ENCODE measurements at places on chromosomes 16 and 17.

GRCh38 chr17:48543107-48543853 lies 1.6 kb downstream of the HOXB2 start:
- DNase-seq = peak; percentile 62

DNA sequence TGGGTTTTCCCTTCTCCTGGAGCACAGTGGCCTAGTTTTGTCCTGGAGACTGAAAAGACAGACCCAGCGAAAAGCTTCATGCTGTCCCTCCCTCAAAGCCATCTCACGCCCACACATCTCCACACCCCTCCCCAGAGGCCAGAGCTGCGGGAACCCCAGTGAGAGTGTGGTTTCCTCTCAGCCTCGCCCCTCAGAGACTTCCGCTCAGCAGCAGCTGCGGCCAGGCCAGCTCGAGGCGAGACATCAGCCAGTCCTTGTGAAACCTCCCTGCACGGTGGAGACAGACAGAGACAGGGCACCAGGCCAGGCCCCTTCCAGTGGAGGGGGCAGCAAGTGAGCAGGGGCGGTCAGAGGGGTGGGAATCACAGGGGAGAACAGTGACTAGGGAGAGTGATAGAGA lies 77.0 kb upstream of the TNRC6C start:
- peak; percentile 76 for DNase-seq

DNA sequence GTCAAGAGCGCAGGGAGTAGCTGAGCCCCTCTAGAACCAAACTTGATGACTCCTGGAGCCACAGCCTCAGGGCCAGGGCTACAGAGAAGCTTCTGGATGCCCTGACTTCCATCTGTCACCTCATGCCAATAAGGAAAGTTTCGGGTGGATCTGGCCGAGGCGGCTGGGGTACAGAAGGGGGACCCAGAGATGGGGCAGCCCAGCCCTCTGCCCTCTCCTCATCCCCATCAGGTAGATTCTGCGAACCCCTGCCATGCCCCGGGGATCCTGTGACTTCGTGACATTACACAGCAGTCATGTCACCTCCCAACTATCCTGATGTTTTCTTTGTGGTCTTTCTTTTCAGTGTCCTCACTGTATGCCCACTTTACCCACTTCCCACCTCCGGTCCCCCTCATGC lies 114.4 kb downstream of the CCDC182 start:
- DNase-seq = no peak

- DNase-seq = no peak
Observed at GRCh38 chr17:78875363-78876093, 27.5 kb downstream of the CEP295NL start.

GRCh38 chr17:15483431-15483830 lies 16.0 kb upstream of the CDRT4 start:
- DNase-seq = no peak

DNA sequence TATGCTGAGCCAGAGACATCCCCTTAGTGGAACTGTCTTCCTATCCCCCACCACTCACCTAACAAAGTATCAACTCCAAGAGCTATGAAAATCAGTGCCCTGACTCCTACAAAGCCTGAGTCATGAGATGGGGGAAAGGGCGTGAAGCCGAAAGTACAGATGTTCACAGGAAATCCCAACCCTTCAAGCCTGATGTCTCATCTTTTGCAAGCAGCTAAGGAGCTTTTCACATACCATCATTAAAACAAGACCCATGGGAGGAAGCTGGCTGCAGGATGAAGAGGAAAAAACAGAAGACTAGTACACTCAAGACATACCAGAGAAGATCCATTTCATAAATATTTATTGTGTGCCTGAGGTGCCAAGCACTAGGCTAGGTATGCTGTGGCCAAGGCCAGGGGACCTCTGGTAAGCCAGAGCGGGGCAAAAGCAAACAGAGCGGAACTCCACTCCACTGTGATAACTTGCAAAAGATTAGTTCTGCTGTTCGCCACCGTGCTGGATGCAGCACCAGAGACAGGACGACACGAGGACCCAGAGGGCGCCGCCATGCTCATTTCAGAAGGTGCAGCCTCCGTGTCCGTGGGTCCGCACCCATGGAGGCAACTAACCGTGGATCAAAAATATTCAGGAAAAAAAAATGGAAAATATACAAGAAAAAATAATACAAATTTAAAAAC lies 4.5 kb upstream of the MNT start:
- DNase-seq = peak; percentile 26

DNA sequence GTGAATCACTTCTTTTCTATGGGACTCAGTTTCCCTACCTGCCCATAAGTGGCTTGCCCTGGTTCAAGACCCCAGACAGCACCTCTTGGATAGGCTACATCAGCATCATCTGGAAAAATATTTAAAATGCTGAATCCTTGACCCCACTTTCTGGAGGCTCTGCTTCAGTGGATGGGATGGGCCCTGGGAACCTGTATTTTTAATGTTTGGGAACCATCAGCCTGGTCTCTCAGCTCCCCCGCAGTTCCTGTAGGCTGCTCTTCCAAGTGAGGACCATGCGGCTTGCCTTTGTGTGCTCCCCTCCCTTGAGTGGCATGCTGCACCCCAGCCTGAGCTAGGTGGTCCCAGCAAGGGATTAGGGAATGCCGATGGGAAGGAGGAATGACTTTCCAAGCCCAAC lies 68.3 kb upstream of the CRHR1 start:
- DNase-seq = no peak

DNA sequence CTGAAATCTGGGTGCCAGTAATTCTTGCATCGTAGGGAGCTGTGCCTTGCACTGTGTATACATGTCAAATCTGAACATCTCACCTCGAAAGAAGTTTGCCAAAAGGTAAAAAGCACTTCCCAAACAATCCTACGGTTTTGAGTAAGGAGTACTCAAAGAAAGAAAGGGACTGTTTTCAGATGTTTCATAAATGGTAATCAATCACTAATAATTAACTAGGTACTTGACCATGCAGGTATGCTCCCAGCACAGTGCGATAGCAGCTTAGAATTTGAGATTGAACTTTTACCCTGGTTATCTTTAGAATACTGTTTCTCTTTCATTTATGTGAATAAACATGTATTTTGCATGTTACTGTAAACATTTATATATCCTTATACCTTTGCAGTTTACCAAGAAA lies 39.0 kb downstream of the PRKCA start:
- no peak for DNase-seq

DNA sequence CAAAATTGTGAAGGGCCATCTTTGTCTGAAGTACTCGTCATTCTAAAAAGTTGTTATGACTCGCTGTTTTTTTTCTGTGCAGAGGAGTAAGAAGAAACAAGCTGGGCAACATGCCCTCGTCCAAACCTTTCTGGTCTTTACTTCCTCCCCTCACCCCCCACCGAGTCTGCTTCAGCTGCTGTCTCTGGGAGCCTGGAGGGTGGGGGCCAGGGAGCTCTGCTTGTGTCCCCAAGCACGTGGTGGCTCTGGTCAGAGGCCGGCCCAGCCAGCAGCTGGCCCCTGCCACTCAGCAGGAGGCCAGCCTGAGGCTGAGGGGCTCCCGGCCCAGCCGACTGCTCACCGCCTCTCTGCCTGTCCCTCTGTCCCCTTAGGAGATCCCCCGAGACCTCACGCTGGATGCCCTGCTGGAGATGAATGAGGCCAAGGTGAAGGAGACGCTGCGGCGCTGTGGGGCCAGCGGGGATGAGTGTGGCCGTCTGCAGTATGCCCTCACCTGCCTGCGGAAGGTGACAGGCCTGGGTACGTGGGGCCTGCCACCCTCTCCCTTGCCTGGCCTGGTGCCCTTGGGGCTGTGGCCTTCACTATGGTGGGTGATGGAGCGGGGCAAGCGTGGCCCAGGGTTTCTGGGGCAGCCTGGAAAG lies 53.7 kb upstream of the LGALS9 start:
- no peak for DNase-seq

DNA sequence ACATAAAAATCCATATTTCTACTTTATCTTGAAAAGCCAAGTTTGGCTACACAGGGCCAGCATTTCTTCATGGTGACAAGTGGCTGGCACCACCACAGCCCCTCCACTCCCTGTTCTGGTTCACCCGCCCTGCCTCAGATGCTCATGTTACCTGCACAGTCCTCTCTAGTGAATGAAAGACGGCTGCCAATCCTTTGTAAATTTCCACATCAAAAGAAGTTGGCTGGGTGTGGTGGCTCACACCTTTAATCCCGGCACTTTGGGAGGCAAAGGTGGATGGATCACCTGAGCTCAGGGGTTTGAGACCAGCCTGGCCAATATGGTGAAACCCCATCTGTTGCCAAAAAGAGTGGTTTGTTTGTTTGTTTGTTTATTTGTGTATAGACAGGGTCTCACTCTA lies 19.9 kb upstream of the CORO1A start:
- no peak for DNase-seq

GRCh38 chr16:16148755-16149154 lies 74.5 kb downstream of the ABCC6 start:
- no peak for DNase-seq

- no peak for DNase-seq
Observed at GRCh38 chr16:85457366-85457765, 155.8 kb upstream of the GSE1 start.

DNA sequence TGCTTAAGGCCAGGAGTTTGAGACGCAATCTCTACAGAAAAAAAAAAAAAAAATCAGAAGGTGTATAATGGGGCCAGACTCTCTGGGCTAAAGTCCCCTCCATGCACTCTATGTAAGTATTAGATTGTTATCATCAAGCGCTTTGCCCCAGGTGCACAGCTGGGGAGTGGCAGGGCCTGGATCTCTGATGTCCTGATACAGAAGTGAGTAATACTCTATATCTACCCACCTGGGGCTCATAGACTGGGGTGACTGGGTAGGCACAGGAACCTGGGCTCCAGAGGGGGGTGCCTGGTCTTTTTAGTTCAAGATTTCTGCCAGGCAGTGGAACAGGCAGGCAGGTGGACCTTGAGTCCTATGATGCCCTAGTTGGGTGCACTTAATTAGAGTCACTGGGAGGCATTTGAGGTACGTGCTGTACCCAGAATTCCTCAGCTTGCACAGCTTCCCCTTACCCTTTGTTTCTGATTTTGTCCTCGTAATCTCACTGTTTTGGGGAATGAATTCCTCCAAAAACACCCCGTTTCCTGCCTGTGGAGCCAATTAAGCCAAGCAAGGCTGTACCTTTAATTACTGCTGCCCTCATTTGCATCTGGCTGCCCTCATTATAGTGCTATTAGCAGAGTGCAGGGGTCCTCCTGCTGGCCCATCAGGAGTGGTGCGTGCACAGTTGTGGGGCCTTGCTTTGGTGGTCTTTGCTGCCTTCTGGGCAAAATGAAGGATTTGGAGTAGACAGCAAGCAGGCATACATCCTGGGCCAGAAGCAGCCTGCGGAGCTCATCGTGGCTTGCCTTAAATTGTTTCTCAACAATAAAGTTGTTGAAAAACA lies 239.0 kb downstream of the SNX29 start:
- DNase-seq = no peak

DNA sequence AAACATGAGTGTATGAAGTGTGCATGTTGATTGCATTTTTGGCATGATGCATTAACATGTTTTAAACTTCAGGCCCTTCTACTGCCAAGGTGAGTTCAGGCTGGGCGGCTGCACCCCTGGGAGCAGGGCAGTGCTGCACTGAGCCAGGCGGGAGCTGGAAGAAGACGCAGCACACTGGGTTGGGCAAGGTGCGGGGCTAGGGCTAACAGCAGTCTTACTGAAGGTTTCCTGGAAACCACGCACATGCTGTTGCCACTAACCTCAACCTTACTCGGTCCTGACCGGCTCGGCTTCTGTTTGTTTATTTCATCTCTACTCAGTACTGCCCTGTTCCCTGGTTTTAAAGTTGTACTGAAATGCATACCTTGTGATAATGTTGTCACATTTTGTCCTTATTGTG lies 61.0 kb downstream of the MAP2K4 start:
- DNase-seq = no peak

- no peak for DNase-seq
Observed at GRCh38 chr16:19166500-19166899, 1.5 kb upstream of the SYT17 start.

- DNase-seq = no peak
Observed at GRCh38 chr17:2710803-2711607, 559 bp downstream of the CLUH start.
